ENCODE measurements at places on chromosomes 6 and 20.

DNA sequence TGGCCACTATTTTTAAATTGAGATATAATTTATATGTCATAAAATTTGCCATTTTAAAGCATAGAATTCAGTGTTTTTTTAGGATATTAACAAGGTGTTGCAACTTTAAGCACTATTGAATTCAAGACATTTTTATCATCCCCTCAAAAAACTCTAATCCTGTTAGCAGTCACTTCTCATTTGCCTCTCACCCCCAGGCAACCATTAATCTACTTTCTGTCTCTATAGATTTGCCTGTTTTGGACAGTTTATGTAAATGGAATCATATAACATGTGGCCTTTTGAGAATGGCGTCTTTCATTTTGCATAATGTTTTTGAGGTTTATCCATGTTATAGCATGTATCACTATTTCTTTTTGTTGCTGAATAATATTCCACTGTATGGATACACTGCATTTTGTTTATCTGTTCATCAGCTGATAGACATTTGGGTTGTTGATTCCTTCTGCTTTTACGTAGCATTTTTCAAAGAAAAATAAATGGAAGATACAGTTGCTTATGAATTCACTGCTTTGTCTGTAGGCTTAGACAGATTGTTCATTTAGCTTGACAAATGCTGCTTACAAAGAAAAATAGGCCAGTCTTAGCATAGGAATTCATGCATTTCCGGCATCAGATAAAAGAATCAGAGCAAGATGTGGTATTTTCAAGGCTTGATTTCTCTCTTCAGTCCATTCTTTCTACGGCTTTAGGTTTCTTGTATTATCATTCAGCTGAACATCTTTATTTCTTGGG lies 52.9 kb downstream of the STK4 start:
- no peak for DNase-seq

GRCh38 chr6:122712093-122712447 lies 67.4 kb upstream of the FABP7 start:
- DNase-seq, result no peak

DNA sequence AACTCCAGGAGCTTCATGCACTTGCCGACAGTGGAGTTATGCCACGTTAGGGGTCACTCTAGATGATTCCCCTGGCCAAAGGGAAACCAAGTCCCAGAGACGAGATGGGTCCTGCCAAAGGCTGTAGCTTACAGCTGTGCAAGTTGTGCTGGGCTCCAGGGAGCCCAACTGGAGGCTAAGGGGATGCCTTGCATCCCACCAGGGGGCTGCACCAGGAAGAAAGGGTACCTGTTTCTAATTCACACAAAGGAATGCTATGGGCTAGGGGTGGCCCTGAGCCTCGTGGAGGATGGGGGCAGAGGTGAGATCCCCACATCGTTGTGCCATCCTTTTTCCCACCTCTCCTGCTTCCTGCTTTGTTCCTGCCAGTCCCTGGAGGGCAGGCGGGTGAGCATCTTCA lies 23.7 kb upstream of the SCRT2 start:
- DNase-seq, result no peak

DNA sequence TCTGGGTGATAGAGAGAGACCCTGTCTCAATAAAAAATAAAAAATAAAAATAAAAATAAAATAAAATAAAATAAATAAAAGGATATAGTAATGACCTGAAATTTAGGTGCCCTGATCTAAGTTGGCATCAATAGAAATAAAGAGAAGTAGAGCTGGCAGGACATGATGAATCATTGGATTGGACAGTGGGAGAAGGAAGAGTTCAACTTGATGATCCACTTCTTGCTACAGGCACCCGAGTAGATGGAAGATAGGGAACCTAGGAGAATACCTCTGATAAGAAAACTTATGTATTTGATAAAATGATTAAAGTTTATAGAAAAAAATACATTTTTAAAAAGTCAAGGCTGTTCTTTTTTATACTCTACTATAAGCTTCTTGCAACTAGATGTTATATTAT lies 79.0 kb downstream of the ADTRP start:
- no peak for DNase-seq

- DNase-seq, result no peak
Measured at GRCh38 chr6:135993361-135993760, 141.9 kb downstream of the PDE7B start.

GRCh38 chr20:38221119-38221589 lies 39.4 kb downstream of the KIAA1755 start:
- peak; percentile 14 for DNase-seq

DNA sequence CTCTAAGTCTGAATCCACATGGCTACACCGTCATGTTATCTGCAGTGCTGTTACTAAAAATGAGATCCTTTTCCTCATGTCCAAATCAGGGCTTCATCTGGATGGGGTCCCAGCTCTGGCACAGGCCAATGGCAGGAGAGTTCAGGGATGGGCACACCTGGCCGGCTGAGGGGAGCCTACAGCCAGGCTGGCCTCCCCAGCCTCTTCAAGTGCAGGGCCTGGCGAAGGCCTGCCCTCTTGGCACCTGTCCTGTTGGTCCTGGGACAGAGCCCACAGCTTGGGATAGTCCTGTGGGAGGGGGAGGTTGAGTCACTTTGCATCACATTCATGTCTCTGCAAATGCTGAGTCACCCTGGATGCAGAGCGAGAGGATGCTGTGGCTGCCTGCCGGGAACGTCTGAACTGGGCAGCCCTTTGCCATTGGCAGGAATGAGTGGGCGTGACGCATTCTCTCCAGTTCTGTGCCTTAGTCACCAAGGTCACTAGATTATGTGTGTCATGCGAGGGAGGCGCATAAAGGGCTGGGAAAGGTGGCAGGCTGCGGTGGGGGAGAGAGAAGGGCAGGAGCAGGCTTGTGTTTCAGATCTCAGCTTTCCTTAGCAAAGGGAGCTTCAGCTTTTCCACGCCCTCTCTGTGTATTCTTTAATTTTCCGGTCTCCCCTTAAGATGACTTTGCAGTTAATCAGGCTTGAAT lies 223.2 kb upstream of the ECI2 start:
- peak; percentile 52 for DNase-seq

DNA sequence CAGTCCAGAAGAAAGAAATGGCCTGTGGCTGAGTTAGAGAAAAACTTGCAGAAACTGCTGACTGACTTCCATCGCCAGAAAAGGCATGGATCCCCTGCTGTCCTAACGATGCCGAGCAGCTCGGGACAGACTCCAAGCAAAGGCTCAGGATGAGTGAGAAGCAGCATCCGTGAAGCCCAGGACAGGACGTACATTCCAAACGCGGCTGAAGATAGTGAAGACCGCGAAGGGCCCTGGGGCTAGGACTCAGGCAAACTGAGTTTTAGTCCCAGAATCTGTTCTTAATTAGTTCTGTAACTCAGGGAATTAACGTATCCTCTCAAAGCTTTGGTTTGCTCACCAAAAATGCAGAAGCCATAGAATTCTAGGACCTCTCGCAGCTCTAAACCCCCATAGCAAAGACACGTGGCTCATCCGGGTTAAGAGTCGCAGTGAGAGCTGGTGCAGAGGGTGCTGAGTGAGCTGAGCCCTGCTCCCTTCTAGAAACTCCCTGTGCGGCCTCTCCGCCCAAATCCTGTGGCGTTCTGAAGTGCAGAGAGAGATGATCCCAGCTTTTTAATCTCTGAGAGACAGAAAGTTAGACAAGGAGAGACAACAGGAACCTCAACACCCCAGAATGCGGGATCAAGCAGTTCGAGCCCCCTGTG lies 132.9 kb upstream of the THBS2 start:
- DNase-seq, result no peak

DNA sequence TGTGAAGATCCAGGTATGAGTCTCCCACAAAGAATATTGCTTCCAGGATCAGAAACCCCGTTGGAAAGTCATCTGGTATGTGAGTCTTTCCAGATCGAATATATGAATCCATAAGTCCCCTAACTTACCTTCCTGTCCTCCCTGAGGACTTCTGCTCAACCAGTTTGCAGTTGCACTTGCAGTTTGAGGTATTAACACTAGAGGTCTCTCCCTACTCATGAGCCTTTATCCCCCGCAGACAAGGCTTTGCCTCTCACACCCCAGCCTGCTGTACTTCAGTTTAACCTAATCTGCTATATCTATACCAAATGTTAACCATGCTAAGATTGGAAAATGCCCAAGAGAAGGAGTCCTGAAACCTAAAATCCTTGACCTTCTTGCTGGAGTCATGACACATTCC lies 135.3 kb upstream of the DEFB112 start:
- DNase-seq, result no peak

GRCh38 chr6:7171119-7171518 lies 63.4 kb downstream of the RREB1 start:
- DNase-seq, result no peak

- DNase-seq, result no peak
Measured at GRCh38 chr20:3452136-3452535, 18.7 kb upstream of the ATRN start.

- no peak for DNase-seq
Measured at GRCh38 chr6:17416806-17417205, 23.4 kb downstream of the CAP2 start.

GRCh38 chr6:71544028-71544427 lies 255.4 kb downstream of the OGFRL1 start:
- no peak for DNase-seq

DNA sequence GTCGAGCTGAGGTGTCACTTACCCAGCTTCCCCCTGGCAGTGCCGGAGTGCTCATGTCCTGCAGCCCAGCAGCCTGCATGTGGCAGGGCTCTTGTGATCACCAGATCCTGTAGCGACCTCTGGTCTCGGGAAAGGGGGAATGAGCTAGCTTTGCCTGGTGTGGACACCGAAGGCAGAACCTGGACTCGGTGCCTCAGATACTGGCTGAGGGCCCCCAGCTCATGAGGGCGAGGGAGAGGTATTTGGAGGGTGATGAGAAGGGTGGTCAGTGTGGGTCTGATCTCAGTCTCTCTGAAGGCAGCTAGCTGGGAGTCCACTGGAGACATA lies 26.3 kb downstream of the SUN5 start:
- DNase-seq, result no peak

DNA sequence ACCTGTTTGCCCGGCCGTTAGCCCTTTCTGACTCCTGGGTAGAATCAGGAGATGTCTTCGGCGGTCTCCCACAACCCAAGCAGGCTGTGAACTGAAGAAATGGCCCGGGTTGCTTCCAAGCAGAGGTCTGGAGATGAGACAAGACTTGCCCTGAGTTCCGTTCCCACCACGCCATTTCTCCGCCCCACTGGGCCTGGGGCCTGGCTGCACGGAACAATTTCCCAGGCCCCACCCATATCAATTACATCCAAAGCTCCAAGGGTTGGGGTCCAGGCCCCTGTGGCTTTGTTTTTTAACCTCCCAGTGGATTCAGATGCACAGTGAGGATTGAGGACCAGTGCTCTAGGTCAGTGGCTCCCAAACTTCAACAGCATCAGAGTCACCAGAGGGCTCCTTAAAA lies 214.5 kb upstream of the ARID1B start:
- no peak for DNase-seq

DNA sequence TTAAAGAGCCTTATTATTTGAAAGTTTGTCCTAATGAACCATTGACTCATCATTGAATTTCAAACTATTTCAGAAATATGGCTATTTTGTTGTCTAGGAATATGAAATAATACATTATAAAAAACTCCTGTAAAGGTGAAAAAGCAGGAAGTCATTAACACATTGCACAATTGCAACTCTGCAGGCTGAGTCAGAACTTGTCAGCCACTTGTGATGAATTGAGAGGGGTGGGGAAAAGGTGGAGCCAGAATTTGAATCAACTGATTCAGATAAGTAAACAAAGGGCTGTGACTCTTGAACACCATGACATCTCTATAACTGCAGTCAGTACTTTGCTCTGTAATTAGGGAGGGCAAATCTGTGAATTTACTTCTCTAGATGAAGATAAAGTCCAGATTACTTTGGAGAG lies 6.0 kb downstream of the C6orf141 start:
- DNase-seq, result no peak

DNA sequence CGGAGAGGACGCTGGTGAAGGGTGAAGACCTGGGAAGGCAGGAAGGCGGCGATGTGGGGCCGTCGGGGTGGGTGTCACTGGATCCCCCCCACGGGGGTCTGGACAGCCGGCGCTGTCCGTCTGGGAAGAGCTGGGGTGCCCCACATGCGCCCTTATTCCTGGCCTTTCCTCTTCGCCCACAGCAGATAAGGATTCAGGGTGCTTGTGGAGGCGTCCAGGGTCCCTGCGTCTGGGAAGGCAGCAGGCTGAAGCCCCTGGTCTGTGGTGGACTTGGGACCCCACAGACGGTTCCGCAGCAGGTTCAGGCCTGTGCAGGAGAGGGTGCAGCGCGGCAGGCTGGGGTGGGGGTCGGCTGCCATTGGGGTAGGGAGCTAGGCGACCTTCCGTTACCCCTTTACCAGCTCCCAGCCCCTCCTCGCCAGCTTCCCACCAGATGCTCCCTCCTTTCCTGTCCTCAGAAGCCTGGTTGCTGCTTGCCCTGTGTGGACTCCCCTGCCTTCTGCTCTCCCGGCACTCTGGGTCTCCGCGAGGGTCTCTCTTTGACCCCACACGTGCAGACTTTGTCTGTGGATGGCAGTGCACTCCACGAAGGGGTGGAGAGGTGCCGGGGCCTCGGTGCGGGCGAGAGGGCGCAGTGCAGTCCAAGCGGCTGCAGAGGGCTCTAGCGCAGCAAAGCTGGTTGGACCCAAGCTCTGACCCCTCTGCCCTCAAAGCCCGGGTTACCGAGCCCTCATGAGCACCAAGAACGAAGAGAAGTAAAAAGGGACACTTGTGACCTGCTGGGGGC lies 2.1 kb upstream of the GATA5 start:
- no peak for DNase-seq

- DNase-seq, result no peak
Measured at GRCh38 chr6:75089151-75089897, 116.5 kb downstream of the COL12A1 start.

DNA sequence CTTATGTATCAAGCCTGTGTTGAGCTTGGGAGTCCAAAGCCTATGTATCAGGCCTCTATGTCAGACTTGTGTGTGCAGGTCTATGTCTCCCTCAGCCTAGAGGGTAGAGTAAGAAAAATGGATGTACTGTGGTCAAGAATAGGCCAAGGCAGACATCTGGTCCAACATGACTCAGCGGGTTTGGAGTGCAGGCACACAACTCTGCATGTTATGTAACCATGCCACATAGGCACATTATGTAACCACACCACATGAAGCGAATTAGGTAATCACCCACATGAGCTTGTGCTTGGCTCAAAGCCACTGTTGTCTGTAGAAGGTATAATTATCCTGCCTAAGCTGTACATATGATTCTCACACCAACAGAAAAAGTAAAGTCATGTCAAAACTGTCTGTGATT lies 1190.5 kb upstream of the EYS start:
- no peak for DNase-seq

DNA sequence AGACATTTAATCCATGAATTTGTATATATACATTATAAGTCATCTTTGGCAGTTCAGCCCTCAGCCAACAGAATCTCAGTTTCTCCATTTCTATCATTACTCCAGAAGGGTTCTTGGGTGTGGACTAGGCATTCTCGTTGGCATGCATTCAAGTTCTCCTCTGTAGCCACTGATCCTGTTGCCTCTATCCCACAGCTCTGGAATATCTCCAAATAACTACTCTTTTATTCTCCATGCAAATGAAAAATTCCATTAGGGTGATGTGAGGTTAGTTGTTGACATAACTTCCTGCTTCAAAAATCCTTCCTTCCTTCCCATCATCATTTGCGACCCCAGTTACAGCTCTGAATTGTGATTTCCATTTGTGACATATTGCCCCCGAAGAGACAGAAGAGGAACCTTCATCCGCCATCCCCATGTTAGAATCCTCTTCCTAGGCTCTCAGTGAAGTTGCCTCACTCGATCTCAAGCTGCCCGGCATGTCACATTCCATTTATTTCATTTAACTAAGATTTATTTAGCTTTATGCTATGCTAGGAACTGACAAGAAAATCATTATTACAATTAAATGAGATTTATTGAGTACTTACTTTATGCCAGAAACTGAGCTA lies 93.7 kb upstream of the EDN1 start:
- no peak for DNase-seq

- DNase-seq, result no peak
Measured at GRCh38 chr6:144379356-144379755, 94.2 kb downstream of the UTRN start.

Data from NCI-H2107 (cell line).